ENCODE measurements at places on chromosomes 3 and 15. TPM values are rescaled to one million over a fixed set of nuclear protein-coding genes. Genes with fewer than 3 reads are reported as not detected.

DNA sequence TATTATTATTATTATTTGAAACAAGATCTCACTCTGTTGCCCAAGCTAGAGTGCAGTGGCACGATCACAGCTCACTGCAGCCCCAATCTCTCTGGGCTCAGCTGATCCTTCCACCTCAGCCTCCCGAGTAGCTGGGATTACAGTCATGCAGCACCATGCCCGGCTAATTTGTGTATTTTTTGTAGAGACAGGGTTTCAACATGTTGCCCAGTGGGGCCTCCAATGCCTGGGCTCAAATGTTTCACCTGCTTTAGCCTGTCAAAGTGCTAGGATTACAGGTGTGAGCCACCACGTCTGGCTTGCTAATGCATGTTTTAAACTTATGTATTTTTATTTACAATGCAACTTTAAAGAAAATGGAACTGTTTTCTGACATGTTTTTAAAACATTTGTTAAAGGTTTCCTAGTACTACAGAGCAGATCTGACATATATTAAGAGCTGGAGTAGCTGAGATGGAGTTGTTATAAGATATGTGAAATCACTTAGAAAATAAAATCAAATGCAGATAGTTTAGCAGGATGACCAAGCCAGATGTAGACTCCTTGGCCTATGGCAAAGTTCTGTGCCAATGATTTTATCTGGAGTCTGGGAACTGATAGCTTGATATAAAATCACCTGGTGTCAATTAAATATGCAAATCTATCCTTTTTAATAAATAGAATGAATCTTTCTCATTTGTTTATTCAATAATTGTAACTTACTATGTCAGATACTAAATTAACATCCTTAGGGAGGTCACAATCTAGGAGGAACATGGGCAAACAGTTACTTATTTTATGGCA is 310.1 kb upstream of the NAALADL2 start:
- H3K27me3 ChIP-seq = no peaks in the 10 kb centered on the region
- H3K36me3 ChIP-seq = no peaks in the 10 kb centered on the region
- no peak for DNase-seq
- no peaks in the 10 kb centered on the region for H3K4me1 ChIP-seq
- no peak overlapping the region for H3K27ac ChIP-seq

- H3K27me3 ChIP-seq = peaks cover 14% of the 10 kb centered on the region
- DNase-seq = no peak
- no peaks in the 10 kb centered on the region for H3K36me3 ChIP-seq
- H3K4me1 ChIP-seq = no peaks in the 10 kb centered on the region
Measured at GRCh38 chr15:70617076-70617910, 146.1 kb downstream of the UACA start.

- no peaks in the 10 kb centered on the region for H3K36me3 ChIP-seq
- no peak overlapping the region for H3K27ac ChIP-seq
- peaks cover 6% of the 10 kb centered on the region for H3K27me3 ChIP-seq
- H3K4me1 ChIP-seq = no peaks in the 10 kb centered on the region
Measured at GRCh38 chr15:61119556-61119955, 109.5 kb downstream of the RORA start.

DNA sequence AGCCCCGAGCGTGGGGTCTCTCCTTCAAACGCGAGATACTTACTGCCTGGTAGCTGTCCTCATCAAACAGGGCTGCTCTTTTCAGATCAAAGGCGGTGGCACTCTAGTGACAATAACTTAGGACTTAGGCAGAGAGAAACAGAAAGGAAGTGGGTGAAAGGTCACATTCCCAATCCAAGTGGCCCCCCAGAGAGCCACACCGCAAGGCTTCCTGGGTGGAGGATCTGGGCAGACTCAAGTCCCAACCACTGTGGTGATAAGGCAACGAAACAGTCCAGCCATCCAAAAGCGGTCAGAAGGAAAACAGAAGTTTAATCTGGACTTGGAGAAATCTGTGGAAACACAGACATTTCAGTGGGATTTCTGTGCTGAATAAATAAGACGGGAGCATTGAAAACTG is 227.2 kb downstream of the ADAMTS17 start:
- DNase-seq = no peak
- H3K36me3 ChIP-seq = peaks cover 2% of the 10 kb centered on the region
- no peaks in the 10 kb centered on the region for H3K27me3 ChIP-seq
- H3K4me1 ChIP-seq = peaks cover 31% of the 10 kb centered on the region
- H3K4me3 ChIP-seq = no peak overlapping the region

The PLA2G4E gene
- total RNA-seq = not detected

The XCR1 gene
- not detected for total RNA-seq

The CSK gene
- total RNA-seq = 260 TPM

The DAG1 gene
- total RNA-seq = 14.4 TPM

The PAK6 gene
- total RNA-seq = 0.83 TPM

The ABHD10 gene
- total RNA-seq = 66.5 TPM

The C3orf20 gene
- 0.23 TPM for total RNA-seq

The LRTM1 gene
- total RNA-seq = not detected
